ENCODE measurements at places on chromosomes 16 and 17. TPM values are rescaled to one million over a fixed set of nuclear protein-coding genes. Genes with fewer than 3 reads are reported as not detected.

DNA sequence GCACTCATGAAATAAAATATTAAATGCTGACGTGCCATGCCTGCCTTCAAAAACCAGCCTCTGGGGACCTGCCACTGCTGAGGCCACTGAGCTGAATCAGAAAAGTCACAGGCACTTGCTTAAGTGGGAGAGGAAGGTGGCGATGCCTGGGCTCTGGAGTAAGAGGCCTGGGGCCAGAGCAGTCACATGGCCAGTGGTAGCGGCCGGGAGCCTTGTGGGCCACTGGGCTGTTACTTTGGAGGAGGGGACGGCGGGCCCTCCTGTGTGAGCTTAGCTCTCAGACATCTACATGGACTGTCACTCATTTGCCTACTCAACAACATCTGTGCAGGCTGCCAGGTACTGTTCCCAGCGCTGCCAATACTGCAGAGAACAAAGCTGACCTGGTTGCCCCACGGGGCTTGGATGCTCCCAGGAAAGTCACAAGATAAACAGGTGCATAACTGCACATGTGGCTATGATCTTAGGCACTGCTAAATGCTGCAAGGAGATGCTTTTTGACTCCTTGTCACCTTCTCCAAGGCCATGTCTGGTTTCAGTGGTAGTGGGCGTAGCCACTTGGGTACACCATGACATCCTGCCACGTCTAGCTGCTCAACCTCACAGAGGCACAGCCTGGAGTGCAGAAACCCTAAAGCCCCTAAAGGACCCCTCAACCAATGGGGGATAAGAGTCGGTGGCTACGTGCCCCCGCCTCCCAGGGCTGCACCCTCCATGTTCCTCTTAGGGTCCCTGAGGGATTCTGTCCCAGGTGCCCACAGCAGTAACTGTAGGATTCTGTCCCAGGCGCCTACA lies 11.6 kb downstream of the COTL1 start:
- H3K27ac ChIP-seq: no peak overlapping the region
- H3K36me3 ChIP-seq: no peaks in the 10 kb centered on the region
- H3K27me3 ChIP-seq: no peaks in the 10 kb centered on the region

DNA sequence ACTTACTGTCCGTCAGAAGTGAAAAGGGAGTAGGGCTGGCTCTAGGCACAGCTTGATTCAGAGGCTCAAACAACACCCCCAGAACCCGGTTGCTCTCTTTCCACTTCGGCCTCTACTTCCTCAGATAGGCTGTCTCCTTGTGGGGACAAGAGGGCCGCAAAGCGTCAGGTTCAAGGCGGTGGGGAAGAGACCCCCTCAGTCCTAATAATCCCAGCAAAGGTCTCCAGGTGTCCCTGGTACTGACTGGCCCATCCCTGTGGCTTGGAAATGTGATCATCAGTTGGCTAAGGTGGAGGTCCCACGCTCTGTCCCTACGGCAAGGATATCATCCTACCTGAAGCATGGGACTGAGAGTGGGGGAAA lies 26.0 kb downstream of the NGFR start:
- H3K4me3 ChIP-seq: no peak overlapping the region
- no peaks in the 10 kb centered on the region for H3K36me3 ChIP-seq
- H3K27ac ChIP-seq: no peak overlapping the region
- H3K4me1 ChIP-seq: no peaks in the 10 kb centered on the region
- no peak for DNase-seq
- H3K27me3 ChIP-seq: no peaks in the 10 kb centered on the region

DNA sequence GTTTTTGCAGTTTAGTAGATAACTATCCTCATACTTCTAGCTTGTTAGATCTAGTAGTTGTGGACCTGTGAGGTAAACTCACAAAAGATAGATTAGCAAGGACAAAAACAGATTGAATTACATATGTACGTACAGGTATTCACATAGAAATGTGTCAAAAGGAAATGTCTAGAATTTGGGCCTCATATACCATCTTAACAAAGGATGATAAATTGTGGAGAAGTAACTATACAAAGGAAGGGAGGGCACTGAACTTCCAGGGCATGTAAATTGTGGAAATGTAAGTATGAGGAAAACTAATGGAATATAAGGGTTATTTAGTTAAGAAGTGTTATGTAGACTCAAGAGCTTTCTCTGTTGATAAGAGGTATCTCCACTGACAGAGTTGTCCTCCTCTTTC lies 477.3 kb downstream of the KCNJ2 start:
- H3K27ac ChIP-seq: no peak overlapping the region
- no peak for DNase-seq
- no peak overlapping the region for H3K4me3 ChIP-seq
- no peaks in the 10 kb centered on the region for H3K4me1 ChIP-seq

DNA sequence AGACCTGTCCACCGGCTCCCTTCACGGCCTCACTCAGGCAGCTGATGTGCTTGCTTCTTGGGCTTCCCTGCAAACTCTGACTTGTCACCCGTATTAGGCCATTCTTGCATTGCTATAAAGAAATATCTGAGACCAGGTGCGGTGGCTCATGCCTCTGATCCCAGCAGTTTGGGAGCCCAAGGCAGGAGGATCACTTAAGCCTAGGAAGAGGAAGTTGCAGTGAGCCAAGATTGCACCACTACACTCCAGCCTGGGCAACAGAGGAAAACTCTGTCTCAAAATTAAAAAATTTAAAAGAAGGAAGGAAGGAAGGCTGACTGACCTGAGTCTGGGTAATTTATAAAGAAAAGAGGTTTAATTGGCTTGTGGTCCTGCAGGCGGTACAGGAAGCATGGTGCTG lies 17.0 kb downstream of the SOST start:
- H3K27ac ChIP-seq: no peak overlapping the region
- no peaks in the 10 kb centered on the region for H3K27me3 ChIP-seq
- H3K36me3 ChIP-seq: no peaks in the 10 kb centered on the region
- H3K4me3 ChIP-seq: no peak overlapping the region

DNA sequence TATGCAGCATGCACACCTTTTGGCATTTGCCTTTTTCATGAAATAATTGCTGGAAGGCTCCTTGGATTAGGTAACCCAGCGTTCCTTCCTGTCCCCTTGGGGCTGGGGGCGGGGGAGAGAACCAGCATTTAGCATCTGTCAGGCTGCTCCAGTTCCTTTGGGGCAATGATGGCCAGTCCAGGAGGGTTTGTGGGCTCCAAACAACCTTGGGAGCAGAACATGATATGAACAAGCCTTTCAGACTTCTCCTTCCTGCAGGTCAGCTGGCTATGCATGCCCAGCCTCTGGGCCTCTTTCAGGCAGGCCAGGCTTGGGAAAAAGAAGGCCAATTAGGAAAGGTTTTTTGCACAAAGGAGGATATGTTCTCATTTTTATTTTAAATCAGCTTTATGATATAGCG lies 1.1 kb upstream of the SMTNL2 start:
- H3K36me3 ChIP-seq: no peaks in the 10 kb centered on the region
- H3K27me3 ChIP-seq: peaks cover 42% of the 10 kb centered on the region
- no peak for DNase-seq
- no peak overlapping the region for H3K27ac ChIP-seq
- no peak overlapping the region for H3K4me3 ChIP-seq

DNA sequence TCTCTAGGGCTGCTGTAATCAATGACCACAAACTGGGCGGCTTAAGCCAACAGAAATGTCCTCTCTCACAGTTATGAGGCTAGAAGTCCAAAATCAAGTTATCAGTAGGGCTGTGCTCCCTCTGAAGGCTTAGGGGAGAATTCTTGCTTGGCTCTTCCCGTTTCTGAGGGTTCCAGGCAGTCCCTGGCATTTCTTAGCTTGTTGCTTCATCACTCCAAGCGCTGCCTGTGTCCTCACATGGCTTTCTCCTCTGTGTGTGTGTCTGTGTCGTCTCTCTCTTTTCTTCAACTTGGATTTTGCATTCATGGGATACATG lies 13.7 kb upstream of the CDC42EP4 start:
- no peaks in the 10 kb centered on the region for H3K36me3 ChIP-seq
- peak; percentile 90 for DNase-seq
- no peak overlapping the region for H3K4me3 ChIP-seq
- peak overlapping the region; percentile 60 for H3K27ac ChIP-seq
- peaks cover 26% of the 10 kb centered on the region for H3K4me1 ChIP-seq

The OTOA gene
- total RNA-seq: not detected

The CES4A gene
- 5.0 TPM for total RNA-seq
